ENCODE measurements at places on chromosomes 7 and 10.

DNA sequence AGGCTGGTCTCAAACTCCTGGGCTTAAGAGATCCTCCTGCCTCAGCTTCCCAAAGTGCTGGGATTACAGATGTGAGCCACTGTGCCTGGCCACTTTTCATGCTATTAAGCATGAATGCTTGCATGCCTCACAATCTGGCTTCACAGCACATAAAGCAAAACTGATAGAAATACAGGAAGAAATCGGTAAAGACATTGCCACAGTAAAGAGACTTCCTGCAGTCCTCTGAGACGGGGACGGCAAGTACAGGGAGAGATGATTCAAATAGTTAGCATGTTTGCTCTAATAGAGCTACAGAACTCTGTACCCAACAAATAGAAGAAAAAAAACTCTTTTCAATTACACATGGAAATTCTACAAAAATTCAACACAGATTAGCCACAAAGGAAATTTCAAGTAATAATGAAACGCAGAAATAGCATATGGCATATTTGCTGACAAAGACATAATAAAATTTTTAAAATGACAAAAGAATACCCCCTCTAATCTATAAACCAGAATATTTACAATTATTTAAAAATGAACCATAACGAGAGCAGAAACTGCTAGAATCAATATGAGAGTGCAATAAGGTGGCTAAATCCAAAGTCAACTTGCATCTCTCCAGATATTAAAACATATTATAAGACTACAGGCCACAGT is 32.3 kb downstream of the CARD11 start:
- DNase-seq, result no peak

DNA sequence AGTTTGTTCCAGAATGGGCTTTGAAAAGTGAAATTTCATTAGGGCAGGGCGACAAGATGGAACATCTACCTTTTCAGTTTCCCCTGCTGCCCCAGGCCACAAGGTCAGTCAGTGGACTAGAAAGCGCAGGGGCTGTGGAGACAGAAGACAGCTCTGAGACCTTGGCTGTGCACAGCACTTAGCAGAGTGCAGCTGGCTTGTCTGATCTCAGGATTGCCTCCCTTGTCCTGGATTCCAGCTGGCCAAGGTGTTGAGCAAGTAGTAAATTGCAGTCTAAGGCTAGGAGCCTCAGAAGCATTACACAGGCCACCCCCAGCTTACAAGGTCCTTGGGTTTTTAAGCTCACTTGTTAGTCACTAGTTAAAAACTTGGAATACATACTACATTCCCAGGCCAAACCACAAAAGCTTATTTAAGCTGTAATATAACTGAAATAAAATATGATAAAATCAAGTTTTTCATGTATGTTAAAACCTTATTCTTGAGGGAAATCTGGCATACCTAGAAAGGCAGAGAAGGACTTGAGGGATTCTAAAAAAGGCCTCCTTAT is 67.3 kb upstream of the NPY start:
- no peak for DNase-seq

- no peak for DNase-seq
Observed at GRCh38 chr7:68408873-68409272, 1189.4 kb upstream of the AUTS2 start.

GRCh38 chr10:8023321-8023720 is 31.2 kb upstream of the GATA3 start:
- no peak for DNase-seq

GRCh38 chr7:48245751-48246472 is 74.7 kb downstream of the ABCA13 start:
- no peak for DNase-seq

DNA sequence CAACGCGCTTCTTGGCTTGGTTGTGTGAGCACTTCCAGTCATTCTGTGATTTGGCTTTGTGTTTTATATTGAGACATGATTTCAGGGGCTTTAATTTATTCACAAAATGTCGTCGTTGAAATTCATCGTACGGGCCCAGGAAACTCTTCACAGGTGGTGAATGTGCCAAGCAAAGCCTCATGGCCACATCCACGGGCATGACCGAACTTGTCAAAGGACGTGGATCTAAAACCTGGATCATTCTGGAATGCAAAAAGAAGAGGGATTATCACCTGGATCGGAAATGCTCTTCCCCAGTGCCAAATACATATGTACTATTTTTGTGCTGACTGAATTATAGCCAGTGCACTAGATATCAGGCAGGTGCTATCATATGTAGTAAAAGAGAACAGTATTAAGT is 2.2 kb downstream of the PPP1R3C start:
- no peak for DNase-seq

- peak; percentile 74 for DNase-seq
Observed at GRCh38 chr7:140541513-140542227, 62.4 kb upstream of the MKRN1 start.

DNA sequence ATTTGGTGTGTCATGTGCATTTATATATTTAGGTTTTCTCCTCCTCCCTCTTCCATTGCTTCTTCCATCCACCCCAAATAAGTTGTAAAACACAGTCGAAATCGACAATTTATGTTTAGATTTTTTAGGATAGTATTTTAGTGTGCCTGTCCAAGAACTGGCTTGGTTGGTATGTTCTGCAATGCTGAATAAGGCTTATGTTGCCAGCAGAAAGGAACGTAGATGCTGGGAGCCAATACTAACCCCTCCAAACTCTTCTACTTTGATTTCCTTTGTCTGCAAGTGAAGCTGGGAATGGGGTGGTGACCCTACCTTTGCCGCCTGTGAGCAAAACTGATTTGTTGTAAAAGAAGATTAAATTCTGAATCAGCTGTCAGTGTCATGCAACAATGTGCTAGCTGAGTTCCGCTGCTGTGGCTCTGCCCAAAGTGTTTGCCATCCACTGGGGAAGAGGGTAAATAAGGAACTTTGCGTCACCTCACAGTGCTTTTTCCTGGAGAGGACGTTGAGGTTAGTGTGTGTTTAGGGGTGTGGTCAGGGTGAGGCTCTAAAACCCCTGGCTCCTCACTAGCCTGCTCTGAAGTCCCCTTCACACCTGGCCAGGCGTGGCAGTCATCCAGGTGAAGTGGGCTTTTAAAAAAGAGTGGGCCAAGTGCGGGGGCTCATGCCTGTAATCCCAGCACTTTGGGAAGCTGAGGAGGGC is 44.4 kb downstream of the TACC2 start:
- no peak for DNase-seq

- DNase-seq, result no peak
Observed at GRCh38 chr10:24120646-24121045, 88.3 kb upstream of the KIAA1217 start.

GRCh38 chr7:138188290-138188858 is 112.1 kb downstream of the AKR1D1 start:
- DNase-seq, result no peak

GRCh38 chr7:97078023-97078969 is 39.2 kb upstream of the SDHAF3 start:
- no peak for DNase-seq

DNA sequence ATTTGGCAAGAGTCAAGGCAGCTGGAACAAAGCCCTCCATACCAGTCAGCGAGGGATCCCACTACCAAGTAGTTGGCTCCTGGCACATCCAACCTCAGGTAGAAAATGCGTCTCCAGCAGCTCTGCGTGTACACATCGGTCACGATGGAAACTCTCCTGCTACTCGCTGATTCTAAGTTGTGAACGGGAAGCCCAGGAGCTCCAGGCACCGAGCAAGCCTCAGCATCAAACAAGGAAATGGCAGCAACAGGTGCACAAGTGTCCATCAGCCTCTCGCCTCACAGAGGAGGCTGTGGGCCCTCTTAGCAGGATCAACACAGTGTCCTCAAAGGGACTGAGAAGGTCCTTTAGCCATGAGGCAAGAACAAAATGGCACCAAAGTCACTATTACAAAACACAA is 127.0 kb downstream of the TCERG1L start:
- DNase-seq, result no peak

- DNase-seq, result no peak
Observed at GRCh38 chr10:12406764-12407400, 57.5 kb downstream of the CAMK1D start.

DNA sequence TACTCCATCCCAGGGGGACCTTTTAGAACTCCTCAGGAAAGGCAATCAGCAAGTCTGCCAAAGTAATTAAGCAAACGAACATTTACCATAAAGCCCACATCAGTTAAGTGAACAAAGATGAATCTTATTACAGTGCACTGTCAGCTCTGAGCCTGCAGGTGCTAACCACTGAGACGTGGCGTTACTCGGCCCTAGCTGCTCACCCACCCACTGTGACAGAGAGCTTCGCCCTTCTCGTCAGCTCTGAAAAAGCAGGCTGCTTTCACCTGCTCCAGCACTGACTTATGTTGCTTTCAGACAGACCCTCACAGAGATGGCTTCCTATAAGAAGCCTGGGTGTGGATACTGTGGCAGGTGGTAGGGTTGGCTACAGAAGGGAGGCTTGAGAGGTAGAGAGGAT is 57.7 kb upstream of the KCNIP2 start:
- no peak for DNase-seq

GRCh38 chr7:21986096-21986495 is 40.4 kb upstream of the CDCA7L start:
- DNase-seq, result no peak

DNA sequence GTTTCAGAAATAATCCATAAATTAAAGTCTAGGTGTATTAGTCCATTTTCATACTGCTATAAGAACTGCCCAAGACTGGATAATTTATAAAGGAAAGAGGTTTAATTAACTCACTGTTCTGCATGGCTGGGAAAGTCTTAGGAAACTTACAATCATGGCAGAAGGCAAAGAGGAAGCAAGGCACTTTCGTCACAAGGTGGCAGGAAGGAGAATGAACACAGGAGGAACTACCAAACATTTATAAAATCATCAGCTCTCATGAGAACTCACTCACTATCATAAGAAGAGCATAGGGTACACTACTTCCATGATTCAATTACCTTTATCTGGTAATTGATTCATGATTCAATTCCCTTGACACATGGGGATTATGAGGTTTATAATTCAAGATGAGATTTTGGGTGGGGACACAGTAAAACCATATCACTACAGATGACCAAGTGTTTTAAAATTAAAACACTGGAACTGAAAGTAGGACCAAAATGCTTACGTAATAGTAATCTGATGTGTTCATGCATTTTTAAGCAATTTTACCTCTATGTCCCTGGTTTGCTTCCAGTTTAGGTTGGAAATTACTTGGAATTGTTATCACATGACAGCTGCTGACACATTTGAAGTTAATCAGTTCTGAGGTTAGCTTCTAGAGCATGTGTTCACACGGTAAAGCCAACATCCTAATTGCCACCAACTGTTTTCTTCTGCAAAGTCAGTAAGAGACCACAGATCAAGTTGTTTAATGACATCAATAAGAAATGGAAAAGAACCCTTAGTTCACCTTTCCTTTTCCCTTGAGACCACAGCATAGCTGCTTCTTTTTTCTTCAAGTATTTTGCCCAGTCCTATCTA is 48.4 kb upstream of the SEMA3C start:
- DNase-seq, result no peak

DNA sequence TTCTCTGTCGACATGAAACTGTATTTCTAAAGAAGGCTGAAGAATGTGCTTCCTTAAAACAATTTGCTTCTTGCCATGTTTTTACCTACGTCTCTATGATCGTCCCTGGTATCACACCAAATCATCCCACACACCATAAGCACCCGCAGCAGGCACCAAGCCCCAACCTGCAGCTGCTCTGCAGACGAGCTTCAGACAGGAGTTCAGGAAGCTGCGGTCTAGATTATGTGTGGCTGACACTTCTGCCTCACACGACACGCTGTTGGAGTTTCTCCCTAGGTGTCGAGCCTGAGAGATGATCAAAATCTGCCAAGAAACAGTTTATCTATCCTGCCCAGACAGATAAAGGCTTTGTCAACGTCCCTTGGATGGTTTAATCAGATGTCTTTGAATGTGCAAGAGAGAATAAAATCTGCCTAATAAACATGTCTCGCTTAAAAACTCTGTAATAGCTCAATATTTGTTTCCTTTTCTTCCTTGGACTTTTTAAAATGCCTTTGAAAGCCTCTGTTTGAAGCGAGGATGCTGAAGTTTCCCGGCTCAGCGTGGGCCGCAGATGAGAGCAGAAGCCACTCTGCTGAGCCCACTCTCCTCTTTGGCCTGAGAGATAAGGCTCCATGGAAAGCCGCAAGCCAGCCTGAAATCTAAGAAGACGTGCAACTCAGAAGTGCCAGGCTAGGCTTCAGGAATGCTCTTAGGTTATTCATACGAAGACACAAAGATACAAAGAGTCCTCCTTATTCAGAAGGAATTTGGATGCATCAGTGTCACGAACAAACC is 158.3 kb upstream of the PFKP start:
- no peak for DNase-seq

DNA sequence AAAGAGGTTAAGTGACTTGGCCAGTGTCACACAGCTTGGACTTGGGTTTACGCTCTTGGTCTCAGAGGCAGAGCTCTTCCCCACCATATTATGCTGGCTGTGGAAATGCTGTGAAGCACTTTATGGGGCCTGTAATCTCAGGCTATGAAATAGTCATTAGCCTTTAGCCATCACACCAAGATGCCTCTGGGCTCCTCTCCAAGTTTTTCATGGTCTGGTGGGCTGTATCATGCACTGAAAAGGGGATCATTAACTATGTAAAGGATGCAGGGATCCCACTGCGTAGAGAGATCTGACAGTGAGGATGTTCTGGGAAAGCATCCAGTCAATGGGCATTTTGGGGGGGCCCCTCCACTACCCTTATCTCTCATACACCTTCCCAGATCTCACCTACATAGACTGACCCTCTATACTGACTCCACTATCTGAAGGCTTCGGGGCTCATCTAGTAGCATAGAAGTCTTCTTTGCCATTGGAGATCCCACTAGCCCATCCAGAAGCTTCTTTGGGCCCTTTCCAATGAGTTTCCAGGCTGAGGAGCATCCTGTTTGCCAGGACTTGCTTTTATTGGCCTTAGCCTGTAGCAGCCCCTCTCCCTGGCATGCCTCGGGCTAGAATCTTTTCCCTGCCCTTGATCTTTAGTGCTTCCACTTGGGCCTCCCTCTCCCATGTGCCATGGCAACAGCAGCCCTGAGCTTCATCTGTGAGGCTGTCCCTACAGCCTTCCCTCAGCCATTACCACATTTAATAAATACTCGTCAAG is 19.6 kb downstream of the FRMPD2 start:
- no peak for DNase-seq

- no peak for DNase-seq
Observed at GRCh38 chr10:125878957-125879835, 1.9 kb downstream of the DHX32 start.

DNA sequence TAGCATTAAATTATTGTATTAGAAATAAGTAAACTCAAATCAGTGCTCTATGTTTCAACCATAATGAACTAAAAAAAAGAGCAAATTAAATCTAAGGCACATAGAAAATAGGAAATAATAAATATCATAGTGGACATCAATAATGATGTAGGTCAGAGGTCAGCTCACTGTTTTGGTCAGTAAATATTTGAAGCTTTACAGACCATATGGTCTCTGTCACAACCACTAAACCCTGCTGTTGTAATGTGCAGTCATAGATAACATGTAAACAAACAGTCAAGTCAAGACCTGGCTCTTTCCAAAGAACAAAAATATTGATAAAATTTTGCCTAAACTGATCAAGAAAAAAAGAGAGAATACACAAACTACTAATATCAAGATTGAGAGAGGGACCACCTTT is 615.0 kb downstream of the SH2D4B start:
- no peak for DNase-seq
